ENCODE measurements at places on chromosomes 3 and 15. TPM values are rescaled to one million over a fixed set of nuclear protein-coding genes. Genes with fewer than 3 reads are reported as not detected.
A peak's percentile ranks its signal among the peaks of the same experiment; 100 is the strongest.

DNA sequence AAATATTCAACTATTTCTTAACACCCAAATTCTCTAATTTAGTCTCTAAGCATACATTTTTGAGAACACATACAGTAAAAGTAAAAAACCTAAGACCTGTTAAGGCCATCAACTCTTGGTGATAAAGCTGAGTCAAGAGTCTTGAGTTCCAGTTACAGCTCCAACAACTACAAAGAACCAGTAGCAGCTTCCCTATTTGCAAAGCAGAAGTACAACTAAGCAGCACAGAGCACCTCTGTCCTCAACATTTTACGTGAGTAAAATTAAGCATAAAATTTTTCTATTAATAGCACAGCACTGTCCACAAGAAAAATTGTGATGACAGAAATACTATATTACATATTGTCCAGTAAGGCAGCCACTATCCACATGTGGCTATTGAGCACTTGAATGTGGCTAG is 4.4 kb downstream of the PCOLCE2 start:
- H3K27me3 ChIP-seq = peaks cover 61% of the 10 kb centered on the region
- DNase-seq = no peak

GRCh38 chr3:179476215-179476614 is 24.9 kb upstream of the GNB4 start:
- H3K27ac ChIP-seq = no peak overlapping the region
- no peaks in the 10 kb centered on the region for H3K27me3 ChIP-seq
- DNase-seq = no peak
- no peaks in the 10 kb centered on the region for H3K4me1 ChIP-seq
- H3K4me3 ChIP-seq = no peak overlapping the region

GRCh38 chr3:55893045-55893664 is 406.0 kb upstream of the WNT5A start:
- no peaks in the 10 kb centered on the region for H3K27me3 ChIP-seq
- H3K27ac ChIP-seq = no peak overlapping the region
- no peak for DNase-seq
- H3K4me3 ChIP-seq = no peak overlapping the region

DNA sequence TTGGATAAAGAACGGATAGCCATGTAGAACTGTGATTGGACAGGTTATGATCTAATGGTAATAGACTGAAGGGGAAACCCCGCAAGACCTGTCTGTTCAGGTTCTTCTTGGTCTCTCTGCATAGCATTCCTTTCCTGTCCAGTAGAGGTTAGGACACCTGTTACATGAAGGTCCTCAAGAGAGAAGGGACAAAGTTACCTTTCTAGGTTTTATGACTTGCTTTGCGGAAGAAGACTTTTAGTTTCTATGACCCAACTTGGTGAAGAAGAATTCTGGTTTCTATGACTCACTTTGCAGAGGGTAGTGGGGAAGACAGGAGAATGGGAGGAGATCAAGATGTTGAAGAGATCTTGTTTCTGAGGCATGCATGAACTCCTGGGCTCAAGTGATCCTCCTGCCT is 97.9 kb upstream of the C3orf80 start:
- H3K4me3 ChIP-seq = no peak overlapping the region
- peaks cover 15% of the 10 kb centered on the region for H3K4me1 ChIP-seq
- H3K36me3 ChIP-seq = no peaks in the 10 kb centered on the region

DNA sequence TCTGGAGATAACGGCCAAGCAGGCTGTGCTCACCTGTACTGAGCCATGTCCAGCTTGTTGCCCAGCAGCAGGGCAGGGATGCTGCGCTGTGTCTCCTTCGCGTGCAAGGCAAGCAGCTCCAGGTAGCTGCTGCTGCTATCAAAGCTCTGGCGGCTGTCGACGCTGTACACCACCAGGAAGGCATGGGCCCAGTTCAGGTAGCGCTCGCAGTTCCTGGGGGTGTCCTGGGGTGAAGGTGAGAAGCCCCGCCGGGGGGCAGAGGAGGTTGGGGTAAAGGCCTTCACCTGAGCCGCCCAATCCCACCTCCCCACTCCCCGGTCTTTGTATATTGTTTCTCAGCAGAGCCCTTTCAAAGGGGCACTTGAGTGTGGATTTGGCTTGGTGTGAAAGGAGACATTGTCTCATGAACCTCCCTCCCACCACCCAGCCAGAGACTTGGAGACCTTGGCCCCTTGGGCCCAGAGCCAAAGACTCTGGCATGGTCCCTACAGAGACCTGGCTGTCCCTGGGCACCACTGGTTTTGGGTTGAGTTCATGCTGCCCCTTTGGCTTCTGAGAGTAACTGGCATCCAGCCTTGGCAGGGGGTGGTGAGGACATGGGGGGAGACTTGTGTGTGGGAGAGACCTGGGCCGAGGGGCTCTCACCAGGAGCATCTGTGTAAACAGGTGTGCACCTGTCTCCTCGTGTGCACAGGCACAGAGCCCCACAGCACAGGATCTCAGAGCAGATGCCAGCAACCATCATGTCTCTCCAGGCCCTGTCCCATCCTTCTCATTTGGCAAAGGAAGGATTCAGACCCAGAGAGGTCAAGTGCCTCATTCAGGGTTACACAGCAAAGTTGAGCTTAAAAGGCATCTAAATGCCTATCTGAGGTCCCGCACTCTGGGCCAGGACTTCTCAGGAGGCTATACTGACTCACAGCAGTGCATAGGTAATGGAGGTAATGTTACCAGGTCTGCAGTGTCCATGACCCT is 9.1 kb downstream of the RASL12 start:
- DNase-seq = no peak
- no peaks in the 10 kb centered on the region for H3K36me3 ChIP-seq
- H3K4me3 ChIP-seq = no peak overlapping the region
- H3K27ac ChIP-seq = no peak overlapping the region
- H3K4me1 ChIP-seq = no peaks in the 10 kb centered on the region

DNA sequence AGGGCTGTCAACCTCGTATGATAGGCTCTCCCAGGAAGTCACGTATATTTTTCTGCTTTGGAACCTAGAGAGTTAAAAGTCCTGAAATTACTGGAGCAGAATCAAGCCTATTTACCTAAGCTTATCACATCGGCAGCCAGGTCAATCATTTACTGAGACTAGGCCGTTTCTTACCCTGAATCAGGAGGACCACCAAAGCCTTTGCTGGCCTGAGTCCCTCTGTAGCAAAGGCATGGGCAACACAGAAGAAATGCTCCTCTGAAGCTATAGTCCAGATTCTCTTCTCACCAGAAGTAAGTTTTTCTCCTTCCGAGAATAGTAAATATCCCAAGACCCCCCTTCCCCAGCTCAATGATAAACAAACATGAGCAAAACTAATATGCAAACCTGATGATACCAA is 125.9 kb upstream of the PHLDB2 start:
- DNase-seq = no peak
- no peaks in the 10 kb centered on the region for H3K36me3 ChIP-seq
- H3K4me1 ChIP-seq = peaks cover 25% of the 10 kb centered on the region
- no peaks in the 10 kb centered on the region for H3K27me3 ChIP-seq
- H3K27ac ChIP-seq = no peak overlapping the region

GRCh38 chr15:40263024-40263754 is 19.7 kb downstream of the ANKRD63 start:
- H3K4me3 ChIP-seq = no peak overlapping the region
- H3K27me3 ChIP-seq = no peaks in the 10 kb centered on the region
- no peaks in the 10 kb centered on the region for H3K36me3 ChIP-seq
- no peak overlapping the region for H3K27ac ChIP-seq
- no peaks in the 10 kb centered on the region for H3K4me1 ChIP-seq

GRCh38 chr15:74426404-74427281 is 7.1 kb downstream of the SEMA7A start:
- peaks cover 87% of the 10 kb centered on the region for H3K4me1 ChIP-seq
- DNase-seq = no peak
- no peaks in the 10 kb centered on the region for H3K27me3 ChIP-seq
- peaks cover 4% of the 10 kb centered on the region for H3K36me3 ChIP-seq

The RPL39L gene
- 32.0 TPM for total RNA-seq

- peaks cover 19% of the 10 kb centered on the region for H3K27me3 ChIP-seq
- H3K27ac ChIP-seq = no peak overlapping the region
- DNase-seq = no peak
- H3K4me3 ChIP-seq = no peak overlapping the region
- no peaks in the 10 kb centered on the region for H3K36me3 ChIP-seq
Observed at GRCh38 chr3:119769394-119770149, 12.3 kb upstream of the NR1I2 start.

GRCh38 chr3:59481776-59482400 is 432.1 kb upstream of the CFAP20DC start:
- H3K27ac ChIP-seq = no peak overlapping the region
- DNase-seq = no peak
- peaks cover 36% of the 10 kb centered on the region for H3K4me1 ChIP-seq
- H3K36me3 ChIP-seq = no peaks in the 10 kb centered on the region
- no peak overlapping the region for H3K4me3 ChIP-seq

DNA sequence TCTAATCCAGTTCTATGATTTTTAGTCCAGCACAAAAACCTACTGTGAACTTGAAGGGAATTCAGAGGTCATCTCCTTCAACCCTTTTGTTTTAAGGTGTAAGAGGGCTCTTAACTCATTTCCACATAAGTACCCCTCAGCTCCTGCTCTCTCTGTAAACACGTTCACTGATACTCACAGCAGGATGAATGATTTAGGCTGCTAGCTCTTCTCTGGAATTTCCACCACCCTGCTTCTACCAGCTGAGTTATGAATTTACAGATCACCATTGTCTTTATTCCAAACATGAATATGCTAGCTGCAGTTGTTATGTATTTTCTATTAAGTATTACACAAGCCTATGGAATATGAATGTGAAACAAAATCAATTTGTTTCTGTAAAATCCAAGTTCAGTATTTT is 101.3 kb upstream of the NANOGP8 start:
- no peak overlapping the region for H3K27ac ChIP-seq
- no peaks in the 10 kb centered on the region for H3K4me1 ChIP-seq
- no peaks in the 10 kb centered on the region for H3K27me3 ChIP-seq
- H3K36me3 ChIP-seq = no peaks in the 10 kb centered on the region

DNA sequence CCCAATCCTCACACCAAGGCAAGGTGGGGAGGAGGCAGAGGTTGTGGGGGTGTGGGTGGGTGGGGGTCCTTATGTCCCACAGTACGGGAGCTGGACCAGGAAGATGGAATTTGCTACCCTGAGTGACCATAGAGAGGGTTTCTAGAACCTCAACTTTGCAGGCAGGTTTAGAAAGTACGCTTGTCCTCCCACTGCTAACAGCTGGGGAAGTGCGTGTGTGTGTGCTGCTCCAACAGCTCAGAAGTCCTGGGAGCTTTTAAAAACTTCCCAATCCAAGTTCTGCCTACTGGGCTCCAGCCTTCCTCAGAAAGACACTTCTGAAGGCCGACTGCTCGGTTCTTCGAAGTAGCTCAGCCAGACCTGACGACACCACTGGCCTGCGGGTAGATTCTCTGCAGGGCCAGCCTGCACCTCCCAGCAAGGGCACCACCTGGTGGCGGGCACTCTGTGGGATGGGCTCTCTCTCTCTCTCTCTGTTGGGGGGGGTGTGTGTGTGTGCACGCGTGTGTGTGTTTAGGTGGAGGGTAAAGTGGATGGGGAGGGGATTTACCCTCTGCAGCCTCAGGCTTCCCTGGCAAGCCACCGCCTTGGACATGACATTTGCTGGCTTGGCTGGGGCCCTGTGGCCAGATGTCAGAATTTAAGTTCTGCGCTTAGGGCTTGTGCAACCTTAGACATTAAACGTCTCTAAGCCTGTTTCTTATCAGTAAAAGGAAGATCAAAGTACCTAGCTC is 15.6 kb downstream of the TMEM158 start:
- H3K4me3 ChIP-seq = no peak overlapping the region
- DNase-seq = peak; percentile 82
- H3K36me3 ChIP-seq = no peaks in the 10 kb centered on the region
- no peak overlapping the region for H3K27ac ChIP-seq
- peaks cover 18% of the 10 kb centered on the region for H3K27me3 ChIP-seq

The ZMYND10 gene
- total RNA-seq = 1.2 TPM

DNA sequence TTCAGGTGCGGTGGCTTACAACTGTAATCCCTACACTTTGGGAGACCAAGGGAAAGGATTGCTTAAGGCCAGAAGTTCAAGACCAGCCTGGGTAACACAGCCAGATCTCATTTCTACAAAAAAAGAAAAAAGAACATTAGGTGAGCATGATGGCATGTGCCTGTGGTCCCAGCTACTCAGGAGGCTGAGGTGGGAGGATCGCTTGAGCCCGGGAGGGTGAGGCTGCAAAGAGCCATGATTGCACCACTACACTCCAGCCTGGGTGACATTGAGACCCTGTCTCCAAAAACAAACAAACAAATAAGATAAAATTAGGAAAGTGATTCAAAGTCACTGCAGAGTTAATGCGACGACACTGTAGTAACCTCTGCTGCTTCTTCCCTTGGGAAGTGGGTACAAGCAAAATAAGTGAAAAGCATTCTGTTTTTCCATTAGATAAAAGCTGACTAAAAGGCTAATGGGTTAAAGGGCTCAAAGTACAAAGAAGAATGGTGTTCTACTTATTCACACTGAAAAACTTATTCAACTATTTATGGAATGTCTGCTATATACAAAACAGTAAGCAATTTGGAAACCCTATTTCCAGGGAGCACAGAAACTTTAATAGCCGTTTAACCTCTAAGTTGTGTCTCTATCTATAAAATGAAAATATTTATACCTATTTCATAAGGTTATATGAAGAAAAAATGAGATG is 8.0 kb upstream of the RPS27L start:
- H3K27me3 ChIP-seq = no peaks in the 10 kb centered on the region
- H3K27ac ChIP-seq = no peak overlapping the region
- peaks cover 7% of the 10 kb centered on the region for H3K4me1 ChIP-seq
- H3K36me3 ChIP-seq = no peaks in the 10 kb centered on the region

- no peaks in the 10 kb centered on the region for H3K36me3 ChIP-seq
- H3K27me3 ChIP-seq = no peaks in the 10 kb centered on the region
- H3K27ac ChIP-seq = no peak overlapping the region
- H3K4me1 ChIP-seq = peaks cover 7% of the 10 kb centered on the region
Observed at GRCh38 chr3:98013411-98014267, 21.5 kb downstream of the GABRR3 start.

The RAB6B gene
- 7.2 TPM for total RNA-seq

GRCh38 chr15:32857732-32858131 is 139.9 kb downstream of the GREM1 start:
- H3K27me3 ChIP-seq = no peaks in the 10 kb centered on the region
- no peaks in the 10 kb centered on the region for H3K36me3 ChIP-seq
- DNase-seq = no peak

GRCh38 chr15:86540840-86541467 is 461.3 kb downstream of the AGBL1 start:
- no peak overlapping the region for H3K27ac ChIP-seq
- H3K36me3 ChIP-seq = peaks cover 2% of the 10 kb centered on the region
- peaks cover 6% of the 10 kb centered on the region for H3K27me3 ChIP-seq

- peak overlapping the region; percentile 12 for H3K4me3 ChIP-seq
- H3K4me1 ChIP-seq = peaks cover 85% of the 10 kb centered on the region
- H3K36me3 ChIP-seq = no peaks in the 10 kb centered on the region
- H3K27me3 ChIP-seq = no peaks in the 10 kb centered on the region
- no peak for DNase-seq
Observed at GRCh38 chr3:134236505-134237170, 14.0 kb downstream of the RYK start.

The RLBP1 gene
- total RNA-seq = not detected

The SHC4 gene
- total RNA-seq = 1.2 TPM

The GNB4 gene
- 0.60 TPM for total RNA-seq

- H3K27ac ChIP-seq = no peak overlapping the region
- DNase-seq = no peak
- no peak overlapping the region for H3K4me3 ChIP-seq
Observed at GRCh38 chr3:97817965-97818364, 3.8 kb upstream of the CRYBG3 start.

- no peak for DNase-seq
- peaks cover 2% of the 10 kb centered on the region for H3K36me3 ChIP-seq
- peak overlapping the region; percentile 92 for H3K4me3 ChIP-seq
- peak overlapping the region; percentile 75 for H3K27ac ChIP-seq
- peaks cover 93% of the 10 kb centered on the region for H3K4me1 ChIP-seq
Observed at GRCh38 chr3:172580680-172581401, 57.6 kb upstream of the TNFSF10 start.

The SNTN gene
- total RNA-seq = not detected

Data from activated T-cell treated with anti-CD3 and anti-CD28 coated beads, Interleukin-2, amount 50 U/mL, for 72 hours (primary cell).